ENCODE measurements at places on chromosomes 3 and 15.
A peak's percentile ranks its signal among the peaks of the same experiment; 100 is the strongest.

DNA sequence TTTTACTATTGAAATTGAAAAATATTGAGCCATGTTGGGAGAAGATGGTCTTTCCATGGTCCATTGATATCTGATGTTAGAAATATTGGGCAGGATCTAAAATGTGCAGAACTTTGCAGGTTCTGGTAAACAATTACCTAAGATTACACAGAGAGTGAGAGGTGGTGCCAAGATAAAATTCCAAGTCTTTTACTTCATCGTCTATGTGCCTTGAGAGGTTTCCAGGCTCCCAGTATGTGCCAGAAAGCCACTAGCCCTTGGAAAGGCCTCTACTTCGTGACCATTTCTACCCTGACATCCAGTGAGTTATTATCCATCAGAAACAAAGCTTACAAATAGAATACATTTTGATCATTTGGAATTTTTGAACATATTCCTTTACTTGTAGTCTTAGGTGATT is 27.6 kb downstream of the CD200 start:
- no peak for DNase-seq

- no peak for DNase-seq
Observed at GRCh38 chr3:139718415-139718814, 40.6 kb upstream of the NMNAT3 start.

DNA sequence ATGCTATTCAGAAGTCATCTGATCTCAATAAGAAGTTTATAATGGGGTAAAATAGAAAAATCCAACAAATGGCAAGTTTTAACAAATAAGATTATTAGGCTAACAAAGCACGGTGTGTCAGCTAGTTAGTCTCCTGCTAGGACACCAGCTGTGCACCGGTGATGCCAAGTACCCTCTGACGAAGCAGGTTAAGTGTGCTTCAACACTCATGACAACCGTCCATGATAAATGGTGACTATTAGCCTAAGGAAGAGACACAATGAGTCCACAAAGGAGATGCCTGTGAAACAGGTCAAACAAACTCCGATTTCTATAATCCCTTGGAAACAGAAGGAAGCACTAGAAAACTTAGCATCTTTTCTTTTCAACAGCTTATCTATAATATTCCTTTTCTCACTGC is 36.5 kb downstream of the ATP13A3 start:
- DNase-seq, result no peak

- no peak for DNase-seq
Observed at GRCh38 chr3:148791920-148792319, 35.7 kb upstream of the CPB1 start.

- no peak for DNase-seq
Observed at GRCh38 chr3:143526011-143526545, 322.2 kb downstream of the SLC9A9 start.

GRCh38 chr15:58258501-58259292 is 120.5 kb downstream of the AQP9 start:
- no peak for DNase-seq

- peak; percentile 7 for DNase-seq
Observed at GRCh38 chr3:124296406-124296805, 304.5 kb upstream of the ROPN1 start.

GRCh38 chr3:48226939-48227338 is 3.6 kb downstream of the CAMP start:
- peak; percentile 20 for DNase-seq

- no peak for DNase-seq
Observed at GRCh38 chr3:84772841-84773240, 185.9 kb upstream of the CADM2 start.

DNA sequence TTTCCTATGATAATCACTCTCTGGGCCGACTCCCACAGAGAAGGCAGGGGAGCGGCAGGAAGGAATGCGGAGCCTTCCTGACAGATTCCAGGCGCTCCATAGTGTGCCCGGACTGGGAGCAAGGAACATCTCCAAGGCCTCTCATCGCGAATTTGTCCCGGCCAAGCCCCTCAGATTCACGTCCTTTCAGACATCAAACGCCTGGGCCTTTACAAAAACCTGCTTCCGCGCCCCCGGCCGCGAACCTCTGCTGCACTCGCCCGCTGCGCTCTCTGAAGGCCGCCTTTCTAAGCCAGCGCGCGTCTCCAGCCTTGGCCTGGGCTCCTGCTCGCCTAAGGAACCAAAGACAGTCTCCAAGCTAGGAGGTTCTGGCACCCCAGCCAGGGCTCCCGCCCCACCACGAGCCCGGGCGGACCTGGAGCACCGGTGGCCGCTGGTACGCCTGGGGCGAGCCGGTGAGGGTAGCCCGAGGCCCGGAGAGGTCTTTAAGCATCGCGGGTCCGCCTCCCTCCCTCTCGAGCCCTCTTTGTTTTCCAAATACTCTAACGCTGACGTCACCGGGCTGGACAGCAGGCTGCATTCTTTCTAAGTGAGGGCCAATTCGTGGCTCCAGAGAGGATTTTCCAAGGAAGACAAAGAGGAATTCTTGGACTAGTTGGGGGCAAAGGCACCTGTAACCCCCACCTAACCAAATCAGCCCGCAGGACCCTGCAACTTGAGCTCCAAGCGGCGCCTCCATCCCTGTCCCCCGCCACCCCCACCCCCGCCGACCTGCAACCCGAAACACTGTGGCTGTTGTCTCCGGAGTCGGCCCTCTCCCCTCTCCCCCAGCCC is 759 bp downstream of the AMOTL2 start:
- no peak for DNase-seq

GRCh38 chr15:58518626-58519025 is 86.8 kb downstream of the LIPC start:
- no peak for DNase-seq

GRCh38 chr3:159652452-159652851 is 336.2 kb upstream of the IL12A start:
- DNase-seq, result no peak

- DNase-seq, result peak; percentile 79
Observed at GRCh38 chr3:72523429-72524151, 324.7 kb downstream of the SHQ1 start.

DNA sequence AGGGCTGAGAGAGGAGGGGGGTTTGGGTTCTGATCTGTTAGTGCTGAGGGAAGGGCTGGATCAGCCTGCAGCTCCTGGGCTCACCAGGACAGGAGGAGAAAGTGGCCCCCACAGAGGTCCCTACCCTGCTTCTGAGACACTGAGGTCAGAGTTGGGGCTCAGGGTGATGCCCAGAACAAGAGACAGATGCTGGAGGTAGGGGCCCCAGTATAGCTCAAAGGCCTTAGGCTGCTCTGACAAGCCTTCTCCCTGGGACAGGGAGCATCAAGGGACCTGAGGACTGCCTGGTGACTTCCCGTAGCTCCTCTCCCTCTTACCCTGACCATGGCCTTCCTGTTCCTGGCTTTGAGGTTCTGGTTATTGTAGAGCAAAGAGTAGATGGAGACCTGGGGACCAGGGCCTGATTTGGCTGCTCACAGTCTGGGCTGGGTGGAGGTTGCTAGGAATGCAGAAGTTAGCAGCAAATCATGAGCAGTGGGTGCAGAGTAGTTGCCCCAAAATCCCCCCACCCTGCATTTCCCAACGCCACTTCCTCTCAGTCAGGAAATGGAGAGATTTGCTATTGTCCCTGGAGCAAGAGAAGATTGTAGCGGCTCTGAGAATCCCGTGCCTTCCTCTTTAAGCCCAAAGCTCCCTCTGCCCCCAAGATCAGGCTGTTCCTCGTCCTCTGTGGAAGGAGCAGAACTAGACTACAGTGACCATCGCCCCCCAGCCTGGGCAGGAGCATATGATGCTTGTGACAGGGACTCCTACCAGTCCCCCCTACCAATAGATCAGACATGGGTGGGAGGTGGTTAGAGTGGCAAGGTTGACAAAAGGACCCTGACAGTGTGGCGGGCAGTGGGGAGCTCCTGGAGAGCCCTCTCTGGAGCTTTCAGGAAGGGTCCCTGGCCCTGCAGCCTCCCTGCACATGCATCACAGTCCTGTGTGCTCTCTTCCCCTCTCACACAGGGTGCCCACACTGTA is 47.4 kb upstream of the SEC22A start:
- DNase-seq, result no peak

DNA sequence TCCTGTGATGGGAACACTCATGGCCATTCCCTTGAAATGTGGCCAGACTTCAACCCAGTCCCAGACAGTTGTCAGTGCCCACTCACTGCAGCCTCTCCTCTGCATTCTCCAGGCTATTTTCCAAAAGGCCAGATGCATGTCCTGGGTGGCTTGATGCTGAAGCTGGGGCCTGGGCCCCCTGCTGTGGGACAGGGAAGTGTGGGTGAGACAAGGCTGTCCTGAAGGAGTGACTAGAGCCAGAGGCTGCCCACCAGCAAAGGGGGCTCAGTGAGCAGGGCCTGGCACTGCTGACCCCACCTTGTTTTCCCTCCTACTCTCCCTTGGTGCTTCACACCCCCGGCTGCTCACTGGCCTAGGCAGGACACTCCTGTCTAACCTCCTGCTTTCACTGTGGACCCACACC is 11.9 kb downstream of the CISH start:
- no peak for DNase-seq

DNA sequence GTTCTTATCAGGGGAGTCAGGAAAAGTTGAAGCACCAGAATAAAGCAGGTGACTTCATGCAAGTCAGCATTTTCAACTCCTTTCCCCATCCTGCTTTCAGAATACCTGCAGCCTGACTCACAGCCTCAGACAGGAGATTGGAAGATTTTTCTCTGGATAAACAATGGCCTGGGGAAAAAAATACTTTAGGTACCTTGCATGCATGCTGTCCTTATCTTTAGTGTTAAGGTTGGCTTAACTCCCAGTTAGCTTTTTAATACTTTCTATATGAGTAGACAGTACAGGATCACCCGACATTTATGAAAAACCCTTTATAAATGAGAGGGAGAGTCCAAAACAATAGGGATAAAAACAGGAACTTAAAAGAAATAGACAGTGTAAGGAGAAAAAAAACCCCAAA is 53.6 kb downstream of the PAK2 start:
- no peak for DNase-seq

GRCh38 chr15:101310508-101310907 is 15.5 kb upstream of the SNRPA1 start:
- no peak for DNase-seq

- DNase-seq, result no peak
Observed at GRCh38 chr3:129291236-129291886, 12.7 kb downstream of the HMCES start.

DNA sequence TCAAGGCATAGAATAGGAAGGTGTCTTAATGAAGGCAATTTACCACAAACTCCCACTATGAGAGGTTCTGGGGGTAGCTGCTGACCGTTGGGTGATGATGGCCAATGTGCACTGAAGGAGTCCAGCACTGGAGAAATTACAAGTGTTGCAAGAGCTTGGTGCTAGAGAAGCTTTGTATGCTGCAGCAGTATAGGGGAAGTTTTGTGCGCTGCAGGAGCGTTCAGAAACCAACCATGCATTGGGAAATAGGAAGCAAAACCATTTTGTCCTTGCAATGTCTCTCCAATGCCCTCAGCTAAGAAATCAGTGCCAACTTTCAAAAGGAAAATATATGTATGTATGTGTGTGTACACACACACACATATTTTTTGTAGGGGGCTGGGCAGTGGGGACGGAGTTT is 441.6 kb upstream of the NAALADL2 start:
- DNase-seq, result no peak

DNA sequence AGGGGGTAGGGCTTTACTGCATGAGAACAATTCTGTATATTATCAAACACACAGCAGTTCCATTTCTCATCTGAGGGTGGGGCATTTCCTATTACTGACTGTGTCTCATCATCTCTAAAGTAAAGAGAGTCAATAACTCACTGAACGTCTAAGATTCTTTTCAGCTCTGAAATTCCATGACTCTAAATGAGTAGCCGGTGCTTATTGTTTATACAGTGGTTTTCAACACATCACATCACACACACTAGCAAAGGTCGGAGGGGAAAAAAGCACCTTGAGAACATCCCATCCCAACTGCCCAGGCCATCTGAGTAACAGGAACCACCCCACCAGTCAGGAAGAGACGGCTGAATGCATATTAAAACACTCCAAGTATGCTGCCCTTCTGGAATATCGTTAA is 196.0 kb downstream of the SUCLG2 start:
- DNase-seq, result no peak

GRCh38 chr3:189508784-189509501 is 122.2 kb upstream of the TP63 start:
- DNase-seq, result no peak

GRCh38 chr3:135897715-135898114 is 67.8 kb upstream of the PPP2R3A start:
- DNase-seq, result no peak

- DNase-seq, result no peak
Observed at GRCh38 chr15:68693071-68693470, 114.3 kb downstream of the CORO2B start.

All from GM12865 (cell line).